Foreskin keratinocyte (primary cell): ENCODE measurements at places on chromosomes 16 and 17.

DNA sequence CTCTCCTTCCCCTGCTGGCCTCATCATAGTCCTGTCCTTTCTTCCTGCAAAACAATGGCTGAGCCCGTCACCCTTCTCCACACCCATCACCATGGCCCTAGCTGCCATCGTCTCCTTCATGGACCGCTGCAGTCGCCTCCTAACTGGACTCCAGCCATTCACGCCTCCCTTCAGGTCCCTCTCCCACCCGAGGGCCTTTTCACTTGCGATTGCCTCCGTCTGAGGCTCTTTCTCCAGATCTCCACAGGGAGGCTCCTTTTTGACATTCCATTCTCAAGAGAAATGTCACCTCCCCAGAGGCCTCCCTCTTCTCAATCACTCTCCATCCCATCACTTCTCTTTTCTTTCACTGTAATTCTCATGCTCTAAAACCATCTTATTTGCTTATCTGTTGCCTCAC, 23.5 kb downstream of the GSG1L start:
- DNase-seq = no peak

GRCh38 chr16:11892761-11893160, 23.0 kb downstream of the GSPT1 start:
- no peak for DNase-seq

GRCh38 chr17:76642032-76642561, 1.5 kb downstream of the ST6GALNAC1 start:
- DNase-seq = no peak

GRCh38 chr17:43400943-43401717, 2.3 kb downstream of the ARL4D start:
- peak; percentile 80 for DNase-seq

DNA sequence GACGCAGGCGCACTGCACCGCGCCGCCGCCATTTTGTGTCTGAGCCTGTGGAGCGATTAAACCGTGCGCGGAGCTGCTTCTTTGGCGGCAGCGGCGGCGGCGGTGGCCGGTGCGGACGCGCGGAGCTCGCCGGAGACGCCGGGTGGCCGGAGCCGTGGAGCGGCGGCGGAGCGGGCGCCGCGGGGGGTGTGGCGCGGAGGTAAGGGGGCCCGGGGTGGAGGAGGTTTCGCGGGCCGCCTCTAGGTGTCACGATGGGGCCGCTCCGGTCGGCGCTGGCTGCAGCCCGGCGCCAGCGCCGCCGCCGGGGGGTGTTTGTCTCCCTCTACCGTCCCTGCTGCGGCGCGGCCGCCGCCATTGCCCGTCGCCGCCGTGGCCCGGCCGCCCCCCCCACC, at the start of gene CTCF:
Gene CTCF (plus strand): TSS at position 1 of the 392 bp plus-strand sequence. CDS start 48,307 bp downstream, outside the sequence.
- DNase-seq = no peak

DNA sequence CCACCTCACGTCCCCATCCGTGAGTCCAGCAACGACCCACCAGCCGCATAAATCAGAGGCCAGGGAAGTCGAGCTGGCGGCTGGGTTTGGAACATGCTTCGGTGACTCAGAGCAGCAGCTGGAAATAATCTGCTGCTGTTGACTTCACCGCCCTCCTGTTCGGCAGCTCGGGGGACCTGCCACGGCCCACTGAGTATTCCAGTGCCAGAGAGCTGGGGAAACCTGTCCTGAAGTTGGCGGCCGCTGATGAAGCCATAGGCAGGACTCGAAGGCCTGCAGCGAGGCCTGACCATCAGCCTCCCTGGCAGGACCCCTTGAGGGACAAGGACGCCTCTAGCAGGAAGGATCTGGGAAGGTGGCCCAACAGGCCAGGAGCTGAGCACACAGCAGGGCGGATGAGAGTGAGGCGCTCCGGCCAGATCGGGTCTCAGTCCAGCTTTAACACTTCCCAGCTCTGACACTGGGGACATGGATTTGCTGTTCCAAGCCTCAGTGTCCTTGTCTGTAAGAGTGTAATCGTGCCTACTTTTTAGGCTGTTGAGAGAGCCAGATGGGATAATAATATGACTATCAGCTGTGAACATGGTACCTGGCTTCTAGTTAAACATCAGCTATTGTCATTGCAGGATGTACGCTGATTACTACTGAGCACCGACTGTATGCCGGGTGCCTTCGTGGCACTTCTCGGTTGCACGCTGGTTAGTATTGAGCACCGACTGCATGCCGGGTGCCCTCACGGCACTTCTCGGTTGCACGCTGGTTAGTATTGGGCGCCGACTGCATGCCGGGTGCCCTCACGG, 50.4 kb upstream of the CIBAR2 start:
- DNase-seq = peak; percentile 31

- DNase-seq = peak; percentile 74
Measured at GRCh38 chr17:32445074-32445415, 735 bp downstream of the PSMD11 start.

GRCh38 chr16:8931859-8932258, 31.8 kb downstream of the USP7 start:
- DNase-seq = no peak
